ENCODE measurements at places on chromosomes 2 and 18.

DNA sequence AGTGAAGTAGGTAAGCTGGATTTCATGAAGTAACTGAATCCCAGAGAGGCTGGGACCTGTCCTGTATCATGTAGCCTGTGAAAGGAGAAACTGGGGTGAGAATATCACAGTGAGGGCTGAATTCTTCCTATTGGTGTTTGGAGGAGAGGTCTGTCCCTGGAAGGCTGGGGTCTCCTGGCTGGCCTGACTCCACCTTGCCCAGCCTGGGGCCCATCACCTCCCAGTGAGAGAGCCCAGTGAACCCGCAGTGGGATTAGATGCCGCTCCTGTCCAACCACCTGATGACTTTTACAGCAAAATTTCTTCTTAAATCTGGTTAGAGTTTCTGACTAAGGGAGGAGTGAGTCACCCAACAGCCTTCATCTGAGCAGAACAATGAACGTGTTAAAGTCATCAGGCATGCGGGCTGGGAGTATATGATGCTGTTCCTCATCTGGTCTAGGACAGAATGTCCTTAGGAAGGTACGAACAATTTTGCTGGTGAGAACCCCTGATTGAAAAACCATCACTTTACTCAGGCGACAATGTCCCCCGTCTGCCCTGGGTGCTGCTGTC is 152.9 kb downstream of the LPIN1 start:
- DNase-seq = no peak

GRCh38 chr2:72150157-72150860 is 2.6 kb upstream of the CYP26B1 start:
- peak; percentile 45 for DNase-seq

DNA sequence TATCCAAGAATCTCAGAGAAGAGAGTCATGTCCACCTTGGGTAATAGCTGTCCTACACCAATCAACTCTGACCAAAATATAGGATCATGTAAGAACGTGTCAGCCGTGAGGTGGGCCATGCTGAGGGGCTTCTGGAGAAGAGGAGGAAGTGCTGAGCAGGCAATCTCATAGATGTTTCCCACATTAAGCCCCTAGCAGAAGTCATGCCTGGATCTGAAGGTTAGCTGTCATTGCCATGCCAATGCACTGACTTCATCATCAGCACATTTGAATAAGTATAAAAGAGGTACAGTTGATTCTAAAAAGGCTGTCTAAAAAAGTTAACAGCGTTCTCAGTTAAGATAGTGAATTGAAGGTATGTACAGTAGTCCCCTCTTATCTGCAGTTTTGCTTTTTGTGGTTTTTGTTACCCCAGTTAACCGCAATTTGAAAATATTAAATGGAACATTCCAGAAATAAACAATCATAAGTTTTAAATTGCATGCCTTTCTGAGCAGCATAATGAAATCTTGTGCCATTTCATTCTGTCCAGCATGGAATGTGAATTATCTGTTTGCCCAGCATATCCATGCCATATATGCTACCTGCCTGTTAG is 67.2 kb upstream of the TMEM17 start:
- no peak for DNase-seq

DNA sequence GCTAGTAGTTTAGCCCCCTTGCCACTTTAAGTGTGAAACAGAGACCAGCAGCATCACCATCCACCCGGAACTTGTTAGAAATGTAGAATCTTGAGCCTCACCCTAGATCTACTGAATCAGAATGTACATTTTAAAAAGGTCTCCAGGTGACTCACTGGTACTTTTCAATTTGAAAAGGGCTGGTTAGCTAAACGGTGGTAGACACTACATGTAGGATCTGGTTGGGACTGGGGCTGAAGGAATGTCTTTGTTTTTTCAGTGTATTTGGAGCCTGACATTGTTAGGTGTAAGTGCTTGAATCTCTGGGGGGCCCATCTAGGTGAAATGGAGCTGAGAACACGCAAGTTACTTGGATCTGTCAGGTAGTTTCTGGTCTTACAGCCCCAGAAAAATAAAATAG is 44.0 kb upstream of the XPO1 start:
- DNase-seq = no peak

DNA sequence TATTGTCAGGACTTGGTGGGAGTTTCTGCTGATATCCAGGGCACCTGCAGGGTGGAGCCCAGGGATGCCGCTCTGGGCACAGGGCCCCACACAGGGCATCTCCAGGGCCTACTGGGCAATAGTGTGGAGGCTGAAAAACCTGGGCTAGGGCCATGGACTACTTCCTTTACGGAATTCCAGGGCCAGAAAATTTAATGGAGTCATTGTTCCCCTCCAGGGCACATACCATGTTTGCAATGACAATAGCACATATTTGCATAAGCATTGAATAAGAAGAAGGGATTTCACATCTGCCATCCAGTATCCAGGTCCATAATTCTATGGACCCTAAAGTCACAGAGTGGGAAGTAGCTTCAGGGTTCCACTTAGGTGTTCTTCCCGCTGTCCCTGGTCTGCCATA is 103.8 kb upstream of the TPO start:
- no peak for DNase-seq

DNA sequence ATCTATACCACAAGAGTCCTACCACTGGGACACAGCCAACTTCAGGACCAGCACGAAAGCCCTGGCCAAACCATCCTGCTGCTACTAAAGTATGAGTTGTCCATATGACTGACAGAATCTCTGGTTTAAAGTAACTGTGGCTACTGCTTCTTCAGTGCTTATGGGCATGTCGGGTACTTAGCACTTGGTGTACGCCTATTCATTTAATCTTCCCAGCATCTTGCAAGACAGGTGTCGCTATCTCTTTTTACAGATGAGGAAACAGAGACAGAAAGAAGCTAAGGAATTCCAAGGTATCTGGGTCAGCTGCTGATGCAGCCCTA is 203.4 kb upstream of the ID2 start:
- no peak for DNase-seq

DNA sequence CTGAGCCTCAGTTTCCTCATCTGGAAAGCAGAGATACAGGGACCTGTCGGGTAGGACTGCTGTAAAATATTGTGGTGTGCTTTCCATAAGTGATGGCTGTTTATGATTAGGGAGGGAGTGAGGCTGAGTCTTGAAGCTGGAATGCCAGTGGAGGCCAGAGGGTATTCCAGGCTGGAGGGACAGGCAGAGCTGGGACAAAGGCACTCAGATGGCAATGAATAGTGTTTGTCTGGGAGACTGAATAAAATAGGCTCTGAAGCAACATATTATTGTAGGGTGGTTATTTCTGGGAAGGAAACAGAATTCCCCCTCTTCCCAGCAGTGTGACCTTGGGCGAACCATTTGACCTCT is 120.7 kb downstream of the INHBB start:
- DNase-seq = no peak

DNA sequence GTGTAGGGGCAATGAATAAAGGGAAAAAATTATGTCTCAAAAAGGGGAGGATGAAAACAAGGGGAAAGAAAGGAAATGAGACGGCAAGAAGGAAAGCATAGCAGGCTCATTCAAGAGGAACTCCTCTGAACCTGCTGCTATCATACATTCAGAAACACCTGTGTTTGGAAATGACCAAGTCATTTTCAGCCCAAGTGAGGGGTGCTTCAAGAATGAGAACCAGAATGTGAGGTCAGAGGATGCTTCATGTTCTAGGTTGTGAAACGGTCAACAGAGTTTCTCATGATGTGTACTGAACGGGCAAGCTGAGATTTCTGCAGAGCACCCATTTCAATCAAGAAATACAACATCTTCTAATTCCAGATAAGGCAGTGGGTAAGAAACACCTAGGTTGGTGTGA is 1367.2 kb upstream of the CELF4 start:
- DNase-seq = no peak

GRCh38 chr2:223076573-223076972 is 24.6 kb downstream of the KCNE4 start:
- DNase-seq = no peak

GRCh38 chr2:134389381-134389780 is 135.5 kb downstream of the MGAT5 start:
- DNase-seq = no peak

DNA sequence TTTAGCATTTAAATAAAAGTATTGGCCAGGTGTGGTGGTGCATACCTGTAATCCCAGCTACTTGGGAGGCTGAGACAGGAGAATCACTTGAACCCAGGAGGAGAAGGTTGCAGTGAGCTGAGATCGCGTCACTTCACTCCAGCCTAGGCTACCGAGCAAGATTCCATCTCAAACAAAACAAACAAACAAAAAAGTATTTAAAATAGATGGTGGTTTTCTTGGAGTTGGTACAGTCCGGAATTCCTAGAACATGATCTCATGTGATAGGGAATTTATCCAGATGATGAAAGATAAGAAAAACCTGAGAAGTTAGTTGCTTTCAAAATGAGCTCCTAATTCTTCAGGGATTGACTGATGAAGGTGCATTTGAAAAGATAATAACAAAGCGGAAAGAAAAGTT is 62.0 kb downstream of the BIRC6 start:
- DNase-seq = no peak

GRCh38 chr2:233142355-233142897 is 82.3 kb downstream of the INPP5D start:
- DNase-seq = peak; percentile 21
